K562 (cell line): ENCODE measurements at places on chromosomes 5 and 9. TPM values are rescaled to one million over a fixed set of nuclear protein-coding genes. Genes with fewer than 3 reads are reported as not detected.
A peak's percentile ranks its signal among the peaks of the same experiment; 100 is the strongest.

GRCh38 chr9:4108754-4109465, 191.0 kb downstream of the GLIS3 start:
- H3K4me3 ChIP-seq: no peak overlapping the region
- no peaks in the 10 kb centered on the region for H3K4me1 ChIP-seq
- H3K36me3 ChIP-seq: no peaks in the 10 kb centered on the region

DNA sequence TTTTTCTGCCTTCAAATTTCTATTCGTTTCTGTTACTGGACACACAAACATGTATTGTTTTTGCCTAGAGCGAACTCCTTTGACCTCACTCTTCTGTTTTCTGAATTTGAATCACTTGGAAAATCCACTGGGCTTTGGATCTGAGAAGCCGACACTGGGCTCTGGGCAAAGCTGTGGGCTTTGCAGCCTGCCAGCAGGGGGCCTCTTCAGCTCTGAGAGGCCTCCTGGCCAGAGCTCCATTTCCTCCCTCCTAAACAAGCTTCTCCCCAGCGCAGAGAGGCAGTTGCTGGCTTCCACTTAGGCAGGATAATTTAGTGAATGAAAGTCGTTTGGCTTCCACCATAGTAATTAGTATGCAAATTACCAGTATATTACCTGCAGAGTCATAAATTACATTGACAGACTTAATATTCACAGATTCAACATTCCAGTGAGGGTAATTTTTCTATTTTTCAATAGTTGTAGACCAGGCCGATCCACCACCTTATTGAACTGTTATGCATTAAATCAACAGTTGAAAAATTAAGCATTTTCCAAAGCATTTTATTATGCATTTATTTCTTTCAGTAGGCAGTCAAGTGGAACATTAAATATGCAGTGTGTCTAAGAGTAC, 104.0 kb upstream of the ZNF366 start:
- H3K4me3 ChIP-seq: no peak overlapping the region
- peak; percentile 69 for DNase-seq
- no peaks in the 10 kb centered on the region for H3K36me3 ChIP-seq

GRCh38 chr9:3793971-3794383, 268.2 kb upstream of the RFX3 start:
- H3K27ac ChIP-seq: no peak overlapping the region
- H3K27me3 ChIP-seq: no peaks in the 10 kb centered on the region
- no peaks in the 10 kb centered on the region for H3K4me1 ChIP-seq
- no peak overlapping the region for H3K4me3 ChIP-seq
- DNase-seq: no peak

DNA sequence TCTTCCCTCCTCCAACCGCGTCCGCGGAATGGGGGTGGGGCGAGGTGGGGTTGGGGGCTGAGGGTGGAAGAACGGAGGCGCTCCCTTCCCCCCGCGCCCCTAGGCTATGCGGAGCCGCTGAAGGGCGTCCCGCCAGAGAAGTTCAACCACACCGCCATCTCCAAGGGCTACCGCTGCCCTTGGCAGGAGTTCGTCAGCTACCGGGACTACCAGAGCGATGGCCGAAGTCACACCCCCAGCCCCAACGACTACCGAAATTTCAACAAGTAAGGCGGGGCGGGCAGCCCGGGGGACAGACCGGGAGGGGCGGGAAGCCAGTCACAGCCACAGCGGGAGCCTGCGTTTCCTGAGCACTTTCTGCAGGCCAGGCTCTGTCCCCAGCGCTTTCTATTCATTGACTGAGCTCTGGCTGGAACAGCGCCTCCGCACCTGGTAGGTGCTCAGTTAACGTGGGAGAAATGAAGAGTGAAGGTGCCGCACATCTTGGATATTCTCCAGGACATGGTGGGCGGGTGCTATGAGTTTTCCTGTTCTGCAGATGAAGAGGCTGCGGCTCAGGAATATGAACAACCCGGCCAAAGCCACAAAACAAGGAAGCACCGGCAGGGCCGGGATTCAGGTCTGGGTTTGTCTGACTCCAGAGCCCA, 11.3 kb downstream of the MYOZ3 start:
- peaks cover 23% of the 10 kb centered on the region for H3K27me3 ChIP-seq
- H3K27ac ChIP-seq: no peak overlapping the region
- no peaks in the 10 kb centered on the region for H3K36me3 ChIP-seq
- peak; percentile 7 for DNase-seq
- no peak overlapping the region for H3K4me3 ChIP-seq

DNA sequence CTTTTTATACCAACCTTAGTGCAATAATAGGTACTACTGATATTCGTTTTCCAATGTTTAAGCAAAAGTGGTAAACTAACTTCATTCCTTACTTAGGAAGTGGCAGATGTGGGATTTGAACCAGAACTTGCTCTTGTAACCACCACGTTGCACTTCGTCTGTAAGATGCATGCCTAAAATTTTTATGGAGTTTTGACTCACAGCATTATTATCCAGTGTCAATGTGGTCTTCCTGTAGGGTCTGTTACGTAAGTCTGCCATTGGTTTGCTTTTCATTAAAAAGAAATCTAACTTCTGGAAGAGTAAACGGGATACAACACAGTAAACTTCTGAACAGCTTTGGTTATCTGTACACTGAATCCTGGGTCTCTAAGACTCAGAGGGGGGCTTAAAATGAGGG, 521.0 kb upstream of the WWC1 start:
- no peak overlapping the region for H3K27ac ChIP-seq
- H3K27me3 ChIP-seq: no peaks in the 10 kb centered on the region
- no peak for DNase-seq
- no peaks in the 10 kb centered on the region for H3K4me1 ChIP-seq
- H3K36me3 ChIP-seq: no peaks in the 10 kb centered on the region
- no peak overlapping the region for H3K4me3 ChIP-seq

The TMEM252 gene
- not detected in 2 replicates for total RNA-seq

The PCDHB11 gene
- total RNA-seq: not detected in 2 replicates

The PHF24 gene
- total RNA-seq: not detected in 2 replicates

The GLRA1 gene
- total RNA-seq: not detected in 2 replicates

The DNAI1 gene
- total RNA-seq: not detected in 2 replicates

The ANKRD31 gene
- total RNA-seq: 0.04 and 0.07 TPM in 2 replicates
